ENCODE measurements at places on chromosomes 13 and 19.
A peak's percentile ranks its signal among the peaks of the same experiment; 100 is the strongest.

DNA sequence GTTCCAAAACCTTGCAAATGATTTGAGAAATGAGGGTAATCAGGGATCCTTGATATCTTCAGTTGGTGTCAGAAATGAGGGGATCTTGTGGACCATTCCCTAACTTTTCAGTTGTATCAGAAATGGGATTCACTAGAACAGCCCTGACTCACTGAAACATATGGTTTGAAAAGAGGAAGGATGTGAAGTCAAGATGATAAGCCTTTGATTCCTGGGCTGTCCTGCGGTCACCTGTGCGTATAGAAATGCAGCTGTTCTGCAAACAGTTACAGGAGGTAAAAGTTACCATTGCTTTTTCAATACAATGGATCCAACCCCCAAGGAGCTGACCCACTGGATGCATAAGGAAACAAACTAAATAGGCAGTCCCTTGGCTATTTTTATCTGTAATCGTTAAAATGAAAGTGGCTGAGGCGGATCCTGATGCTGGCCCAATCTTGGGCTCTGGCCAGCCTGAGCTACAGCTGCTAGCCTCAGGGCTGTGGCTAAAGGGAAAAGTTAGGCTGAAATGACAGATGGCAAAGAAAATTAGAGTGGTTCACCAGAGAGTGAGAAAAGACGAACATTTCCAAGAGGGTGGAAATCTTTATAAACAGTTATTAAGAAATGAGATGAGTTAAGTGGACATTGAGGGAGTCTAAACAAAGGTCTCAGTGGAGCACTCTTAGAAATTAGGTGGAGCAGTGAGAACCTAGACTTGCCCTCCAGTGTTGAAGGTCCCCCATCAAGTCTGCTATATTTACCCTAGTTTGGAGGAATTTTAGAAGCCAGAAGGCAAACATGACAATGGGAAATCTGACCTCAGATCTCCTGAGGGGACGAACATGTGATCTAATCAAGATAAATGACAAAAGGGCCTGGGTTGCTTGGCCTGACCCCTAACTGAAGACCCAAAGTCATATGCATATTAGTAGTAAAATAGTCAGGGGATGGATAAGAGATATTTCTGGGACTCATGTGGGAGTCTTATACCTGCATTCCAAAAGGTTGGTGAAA is 7.6 kb downstream of the SIGLECL1 start:
- no peak for DNase-seq

- no peak for DNase-seq
These were observed 5.3 kb downstream of the FAM216B start for GRCh38 chr13:42786715-42787114.

GRCh38 chr19:11152318-11153062 is 3.1 kb downstream of the SPC24 start:
- peak; percentile 95 for DNase-seq

- DNase-seq, result no peak
These were observed 94.1 kb downstream of the ATP11A start for GRCh38 chr13:112783978-112784371.

DNA sequence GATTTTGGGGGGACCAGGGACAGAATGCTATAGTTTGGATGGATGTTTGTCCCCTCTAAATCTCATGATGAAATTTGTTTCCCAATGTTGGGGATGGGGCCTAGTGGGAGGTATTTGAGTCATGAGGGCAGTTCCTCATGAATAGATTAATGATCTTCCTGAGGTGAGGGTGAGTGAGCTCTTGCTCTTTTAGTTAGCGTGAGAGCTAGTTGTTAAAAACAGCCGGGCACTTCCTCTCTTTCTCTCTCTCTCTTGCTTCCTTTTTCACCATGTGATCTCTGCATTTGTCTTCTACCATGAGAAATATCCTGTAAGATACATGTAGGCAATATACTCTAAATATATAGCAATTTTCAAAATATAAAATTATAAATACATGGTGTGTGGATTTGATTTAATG is 290.8 kb upstream of the PCDH9 start:
- no peak for DNase-seq

GRCh38 chr13:63551731-63552130 is 2136.1 kb upstream of the PCDH20 start:
- no peak for DNase-seq

GRCh38 chr19:41883463-41883820 is 458 bp downstream of the ARHGEF1 start:
- no peak for DNase-seq

DNA sequence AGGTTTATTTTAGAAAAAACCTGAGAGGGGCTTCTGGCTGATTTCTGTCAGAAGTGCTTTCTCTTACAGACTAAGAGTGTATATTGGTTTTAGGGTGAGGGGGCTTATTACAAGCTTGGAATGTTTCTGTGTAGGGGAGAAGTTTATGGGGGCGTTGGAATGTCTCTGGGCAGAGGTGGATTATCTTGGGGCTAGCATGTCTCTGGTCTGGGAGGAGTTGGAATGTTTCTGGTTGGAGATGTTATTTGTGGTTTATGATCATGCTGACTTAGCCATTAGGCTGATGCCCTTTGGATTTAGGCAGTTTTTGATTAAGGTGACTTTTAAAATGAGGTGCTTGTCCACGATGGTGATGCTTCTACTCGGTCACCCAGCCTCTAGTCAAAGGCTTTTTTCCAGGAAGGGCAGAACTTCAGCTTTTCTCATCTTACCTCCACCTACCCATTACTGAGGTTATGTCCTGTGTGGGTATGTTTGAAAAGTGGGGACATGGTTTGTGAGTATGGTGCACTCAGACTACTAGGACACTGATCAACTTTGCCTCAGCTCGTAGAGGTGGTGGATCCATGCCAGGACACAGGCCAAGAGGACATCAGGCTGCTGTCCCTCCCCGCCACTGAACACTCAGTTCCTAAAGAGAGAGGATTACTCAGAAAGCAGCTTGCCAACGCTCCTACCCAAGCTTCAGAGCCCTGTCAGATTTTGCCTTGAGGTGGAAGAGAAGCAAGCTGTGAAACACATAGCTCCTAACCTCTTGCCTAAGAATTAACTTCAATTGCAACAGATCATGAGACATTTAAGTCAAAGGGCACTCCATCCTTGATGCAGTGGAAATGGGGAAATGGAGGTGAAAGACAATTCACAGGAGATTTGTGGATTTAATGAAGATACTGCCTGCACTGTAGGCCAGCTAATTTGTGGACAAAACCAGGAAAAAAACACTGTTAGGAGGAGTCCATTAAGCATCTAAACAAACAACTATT is 63.6 kb downstream of the ZNF44 start:
- DNase-seq, result no peak

DNA sequence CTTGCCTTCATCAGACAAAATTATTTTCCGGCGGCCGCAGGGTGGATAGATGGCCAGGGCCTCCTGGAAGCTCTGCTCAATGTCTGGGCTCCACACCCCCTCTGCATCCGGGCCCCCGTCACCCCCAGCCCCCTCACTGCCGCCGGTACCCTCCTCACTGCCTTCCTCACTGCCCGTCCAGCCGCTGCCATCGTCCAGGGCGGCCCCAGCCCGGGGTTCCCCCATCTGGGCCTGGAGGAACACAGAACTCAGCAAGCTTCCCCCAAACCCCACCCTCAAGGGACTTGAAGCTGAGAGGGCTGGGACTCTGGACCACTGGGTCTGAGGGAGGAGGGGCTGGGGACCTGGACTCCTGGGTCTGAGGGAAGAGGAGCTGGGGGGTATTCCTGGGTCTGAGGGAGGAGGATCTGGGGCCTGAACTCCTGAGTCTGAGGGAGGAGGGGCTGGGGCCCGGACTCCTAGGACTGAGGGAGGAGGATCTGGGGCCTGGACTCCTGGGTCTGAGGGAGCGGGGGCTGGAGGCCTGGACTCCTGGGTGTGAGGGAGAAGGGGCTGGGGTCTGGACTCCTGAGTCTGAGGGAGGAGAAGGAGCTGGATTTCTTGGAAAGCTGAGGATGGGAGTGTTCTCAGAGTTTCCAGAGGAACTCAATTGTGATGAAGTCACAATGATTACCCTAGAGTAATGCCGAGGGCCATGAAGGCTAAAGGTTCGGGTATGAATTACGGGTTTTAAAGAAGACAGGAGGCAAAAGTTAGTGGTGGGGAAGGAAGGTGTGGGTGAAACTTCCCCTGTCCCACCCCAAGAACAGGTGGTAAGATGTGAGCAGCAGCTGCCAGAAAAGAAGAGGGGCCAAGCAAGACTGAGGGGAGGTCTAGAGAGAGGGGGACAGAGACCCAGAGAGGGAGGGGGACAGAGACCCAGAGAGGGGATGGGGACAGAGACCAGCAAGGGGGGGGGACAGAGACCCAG is 2.1 kb downstream of the TEAD2 start:
- DNase-seq, result no peak

DNA sequence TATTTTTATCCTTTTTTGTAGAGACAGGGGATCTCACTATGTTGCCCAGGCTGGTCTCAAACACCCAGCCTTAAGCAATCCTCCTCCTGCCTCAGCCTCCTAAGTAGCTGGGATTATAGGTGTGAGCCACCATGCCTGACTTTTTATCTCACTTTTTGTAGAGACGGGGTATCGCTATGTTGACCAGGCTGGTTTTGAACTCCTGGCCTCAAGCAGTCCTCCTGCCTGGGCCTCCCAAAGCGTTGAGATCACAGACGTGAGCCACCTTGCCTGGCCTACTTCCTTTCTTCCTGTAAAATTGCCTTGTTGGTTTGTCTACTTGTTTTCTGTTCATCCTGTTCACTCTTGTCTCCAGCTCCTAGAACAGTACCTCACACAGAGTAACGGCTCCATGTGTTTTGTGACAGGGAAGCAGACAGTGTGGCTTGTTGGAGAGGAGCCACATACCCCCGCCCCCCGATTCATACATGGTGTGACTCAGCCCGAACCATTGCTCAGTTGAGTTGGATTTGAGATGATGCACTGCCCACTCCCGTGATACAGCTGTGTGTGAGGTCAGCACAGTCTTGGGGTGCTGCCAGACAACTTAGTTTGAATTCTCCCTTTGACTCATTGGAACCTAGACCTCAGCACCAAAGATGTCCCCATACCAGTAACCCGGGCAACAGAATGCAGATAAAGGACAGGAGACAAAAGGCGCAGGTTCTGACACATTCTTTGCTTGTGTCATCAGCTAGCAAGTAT is 34.2 kb downstream of the GPR42 start:
- DNase-seq, result no peak

GRCh38 chr13:100491164-100491842 is 97.3 kb downstream of the GGACT start:
- no peak for DNase-seq

GRCh38 chr13:74485757-74486156 is 351.6 kb upstream of the KLF12 start:
- no peak for DNase-seq

DNA sequence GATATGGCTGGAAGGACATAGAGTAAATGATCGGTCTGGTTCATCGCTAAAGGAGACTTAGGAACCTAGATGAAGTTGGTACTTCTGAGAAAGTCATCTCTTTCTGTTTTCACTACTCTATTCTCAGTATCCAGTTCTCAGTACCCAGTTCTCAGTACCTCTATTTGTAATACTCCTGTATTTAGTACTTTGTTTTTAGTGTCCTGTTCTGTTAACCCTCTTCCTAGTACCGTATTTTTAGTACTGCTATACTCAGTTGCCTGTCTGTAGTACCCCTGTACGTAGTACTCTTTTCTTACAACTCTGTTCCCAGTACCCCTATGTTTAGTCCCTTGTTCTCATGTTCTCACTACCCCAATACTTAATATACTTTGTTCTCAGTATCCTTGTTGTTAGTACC is 1.2 kb downstream of the RFXAP start:
- no peak for DNase-seq

DNA sequence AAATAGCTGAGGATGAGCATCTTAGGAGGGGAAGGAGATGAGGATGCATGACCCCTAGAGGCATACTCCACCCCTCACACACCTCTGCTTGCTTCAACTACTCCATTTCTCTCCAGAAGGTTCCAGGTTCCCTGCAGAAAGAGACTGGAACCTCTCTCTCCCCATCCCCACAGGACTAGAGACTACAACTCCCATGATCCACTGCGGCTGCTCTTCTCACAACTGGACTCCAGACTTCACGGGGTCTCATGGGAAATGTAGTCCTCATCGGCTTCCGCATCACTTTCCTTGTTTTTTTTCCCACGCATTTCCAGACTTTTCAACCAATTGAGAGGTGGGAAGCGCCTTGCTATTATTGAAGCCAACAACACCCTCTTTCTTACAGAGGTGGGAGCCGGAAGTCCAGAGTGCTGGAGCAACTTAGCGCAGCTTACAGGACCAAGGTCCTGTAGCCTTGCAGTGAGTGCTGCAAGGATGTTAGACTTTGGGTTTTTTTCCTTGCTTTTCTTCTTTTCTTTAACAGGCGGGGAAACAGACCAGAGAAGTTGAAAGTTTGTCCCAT is 13.9 kb upstream of the CACNG6 start:
- no peak for DNase-seq

DNA sequence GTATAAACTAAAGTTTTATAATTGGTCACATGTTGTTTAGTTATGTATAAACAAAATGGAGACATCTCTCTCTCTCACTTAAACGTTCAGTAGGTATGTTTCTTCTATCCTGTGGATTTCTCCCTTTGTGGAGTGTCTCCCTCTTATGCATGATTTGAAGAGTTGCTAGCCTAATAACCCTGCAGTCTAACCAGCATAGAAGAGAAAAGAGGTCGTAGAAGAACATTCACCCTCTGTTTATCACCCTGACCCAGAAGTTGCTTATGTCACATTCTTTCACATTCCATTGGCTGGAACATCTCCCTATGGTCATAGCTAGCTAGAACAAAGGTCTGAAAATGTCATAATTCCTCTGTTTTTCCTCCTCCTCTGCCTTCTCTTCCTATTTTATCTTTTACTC is 176.8 kb upstream of the PCDH20 start:
- DNase-seq, result no peak

- DNase-seq, result no peak
These were observed 20.7 kb upstream of the CLN5 start for GRCh38 chr13:76971215-76971614.

- no peak for DNase-seq
These were observed 11.8 kb upstream of the BTBD2 start for GRCh38 chr19:2027361-2027760.

DNA sequence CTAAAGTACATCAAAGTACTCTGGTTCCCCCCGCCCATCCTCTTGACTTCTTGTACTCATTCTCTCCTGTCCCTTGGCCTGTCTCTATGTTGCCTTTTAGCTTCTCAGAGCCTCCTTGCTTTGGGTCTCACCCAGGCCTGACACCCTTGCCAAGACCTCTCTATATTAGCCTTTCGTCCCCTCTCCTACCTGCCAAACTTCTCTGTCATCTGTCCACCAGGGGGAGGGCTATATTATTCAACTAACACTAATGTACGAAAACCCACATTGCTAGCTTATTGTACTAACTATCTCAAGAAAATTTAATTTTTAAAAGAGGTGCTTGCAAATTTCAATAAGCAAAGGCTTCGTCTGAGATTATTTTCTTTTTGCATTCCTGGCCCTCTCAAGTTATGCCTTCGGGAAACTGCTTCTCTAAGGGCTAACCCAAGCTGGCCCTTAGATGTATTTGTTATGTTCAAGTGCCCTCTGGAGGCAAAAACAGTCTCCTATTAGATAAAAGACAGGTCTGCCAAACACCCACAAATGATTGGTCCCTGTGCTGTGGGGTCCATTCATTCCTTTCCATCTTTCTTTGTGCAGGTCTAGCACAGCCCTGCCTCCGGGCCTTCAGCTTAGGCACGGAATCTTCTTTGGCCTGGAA is 6.3 kb upstream of the MRPS31 start:
- DNase-seq, result no peak

- DNase-seq, result no peak
These were observed 442.9 kb downstream of the FOXO1 start for GRCh38 chr13:40223585-40223984.
